ENCODE measurements at places on chromosomes 6 and 20.

DNA sequence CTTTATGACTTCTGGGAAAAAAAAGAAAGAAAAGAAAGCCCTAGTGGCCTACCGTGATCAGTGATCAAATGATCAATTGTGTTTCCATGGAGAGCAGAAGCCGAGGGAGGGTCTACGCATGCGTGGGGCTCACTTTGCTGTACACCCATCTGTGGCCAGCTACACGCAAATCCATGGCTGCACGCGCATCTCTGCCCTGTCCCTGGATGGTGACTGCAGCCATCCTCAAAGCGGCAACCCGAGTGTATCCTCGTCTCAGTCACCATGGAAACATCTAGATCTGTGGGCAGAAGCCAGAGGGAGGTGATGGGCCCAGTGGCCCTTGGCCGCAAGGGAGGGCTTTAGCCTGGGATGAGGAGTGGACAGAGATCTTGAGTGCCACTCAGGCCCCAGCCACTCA, 785 bp upstream of the ULBP3 start:
- DNase-seq: no peak

DNA sequence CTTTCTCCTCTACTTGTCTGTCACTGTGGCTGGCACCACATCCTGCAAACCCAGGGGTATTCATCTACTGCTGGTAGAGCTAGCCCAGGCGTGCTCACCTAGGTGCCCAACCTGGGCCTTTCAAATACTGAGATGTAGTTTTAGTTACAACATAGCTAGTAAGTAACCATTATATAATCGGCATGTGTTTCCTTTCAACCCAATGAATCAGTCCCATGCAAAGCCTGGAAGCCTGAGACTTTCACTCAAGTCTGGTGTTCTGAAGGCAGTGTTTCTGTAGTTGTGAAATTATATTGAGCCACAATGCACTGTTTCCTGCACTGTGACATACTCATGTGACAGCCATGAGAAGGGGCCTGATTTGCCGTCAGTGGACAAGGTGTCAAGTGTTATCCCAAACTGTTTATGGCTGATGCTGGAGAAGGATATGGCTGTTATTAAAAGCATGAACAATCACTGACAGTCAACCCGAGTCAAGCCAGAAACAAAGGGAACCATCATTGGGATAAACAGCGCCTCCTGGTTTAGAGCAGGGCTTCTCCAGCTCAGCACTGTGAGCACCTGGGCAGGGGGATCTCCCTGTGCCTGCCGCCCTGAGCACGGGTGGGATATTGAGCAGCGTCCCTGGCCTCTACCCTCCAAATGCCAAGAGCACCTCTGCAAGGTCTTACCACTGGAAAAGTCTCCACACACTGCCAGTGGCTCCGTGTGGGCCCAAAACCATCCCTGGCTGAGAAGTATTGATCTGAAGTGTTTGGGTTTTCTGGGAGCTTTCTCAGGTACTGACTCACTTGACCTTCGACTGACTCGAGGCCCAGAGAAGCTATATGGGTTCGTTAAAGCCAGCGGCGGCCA, 1.6 kb downstream of the PSMA7 start:
- DNase-seq: peak; percentile 11

DNA sequence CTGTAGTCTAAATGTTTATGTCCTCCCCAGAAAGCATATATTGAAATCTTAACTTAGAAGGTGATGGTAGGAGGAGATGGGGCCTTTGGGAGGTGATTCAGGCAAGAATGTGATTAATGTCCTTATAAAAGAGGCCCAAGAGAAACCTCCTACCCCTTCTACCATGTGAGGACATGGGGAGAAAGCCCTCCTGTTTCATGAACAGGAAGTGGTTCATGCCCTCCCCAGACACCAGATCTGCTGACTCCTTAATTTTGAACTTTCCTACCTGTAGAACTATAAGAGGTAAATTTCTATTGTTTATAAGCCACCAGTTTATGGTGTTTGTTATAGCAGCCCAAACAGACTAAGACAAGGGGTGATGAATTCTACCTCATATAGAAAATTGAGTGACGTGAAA, 8.7 kb upstream of the ECT2L start:
- DNase-seq: no peak

GRCh38 chr20:24619212-24619611, 149.8 kb downstream of the SYNDIG1 start:
- no peak for DNase-seq

DNA sequence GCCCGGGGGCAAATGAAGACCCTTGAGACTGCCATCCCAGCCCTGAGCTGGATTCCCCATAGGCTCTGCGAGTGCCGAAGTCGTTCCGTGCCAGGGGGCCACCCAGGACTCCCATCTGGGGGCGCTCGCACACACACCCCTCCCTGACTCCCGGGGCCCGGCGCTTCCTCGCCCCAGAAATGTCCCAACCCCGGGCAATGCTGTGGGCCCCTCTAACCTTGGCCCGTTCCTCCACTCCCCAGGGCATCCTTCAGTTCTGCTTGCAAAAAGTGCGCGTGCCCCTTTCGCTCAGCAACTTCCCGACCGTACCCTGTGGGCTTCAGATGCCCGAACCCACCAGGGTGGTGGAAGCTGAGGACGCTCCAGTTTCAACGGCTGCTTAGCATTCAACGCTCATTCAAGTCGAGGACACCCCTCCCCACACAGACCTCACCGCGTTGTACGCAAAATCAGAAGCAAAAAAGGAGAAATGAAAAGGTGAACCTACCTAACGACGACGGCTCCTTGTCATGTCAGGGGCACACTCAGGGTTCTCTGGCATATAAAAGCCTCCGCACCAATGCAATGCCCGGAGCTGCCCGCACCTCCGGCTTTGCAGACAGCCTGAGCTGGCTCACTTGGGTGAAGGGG, 25.3 kb downstream of the RIPOR2 start:
- DNase-seq: no peak

DNA sequence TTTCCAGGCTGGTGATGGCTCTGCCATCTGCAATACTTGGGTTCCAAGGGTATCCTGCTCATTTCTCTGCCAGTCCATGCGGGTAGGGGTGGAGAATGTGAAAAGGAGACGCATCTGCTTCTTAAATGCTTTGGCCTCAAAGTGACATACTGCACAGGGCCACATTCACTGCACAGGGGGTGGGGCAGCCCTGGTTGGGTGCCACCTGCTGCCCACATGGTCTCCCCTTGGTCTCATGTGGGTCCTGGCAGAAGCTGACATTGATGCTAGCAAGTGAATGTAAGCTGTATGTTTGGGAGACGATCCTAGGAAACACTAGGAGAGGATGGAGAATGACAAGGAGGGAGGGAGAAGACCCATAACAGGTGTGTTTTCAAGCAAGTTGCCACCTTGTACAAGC, 140.9 kb downstream of the EDN3 start:
- no peak for DNase-seq

- no peak for DNase-seq
Observed at GRCh38 chr6:160027931-160028330, 59.0 kb downstream of the IGF2R start.

GRCh38 chr6:135627092-135627715, 129.7 kb upstream of the AHI1 start:
- no peak for DNase-seq

DNA sequence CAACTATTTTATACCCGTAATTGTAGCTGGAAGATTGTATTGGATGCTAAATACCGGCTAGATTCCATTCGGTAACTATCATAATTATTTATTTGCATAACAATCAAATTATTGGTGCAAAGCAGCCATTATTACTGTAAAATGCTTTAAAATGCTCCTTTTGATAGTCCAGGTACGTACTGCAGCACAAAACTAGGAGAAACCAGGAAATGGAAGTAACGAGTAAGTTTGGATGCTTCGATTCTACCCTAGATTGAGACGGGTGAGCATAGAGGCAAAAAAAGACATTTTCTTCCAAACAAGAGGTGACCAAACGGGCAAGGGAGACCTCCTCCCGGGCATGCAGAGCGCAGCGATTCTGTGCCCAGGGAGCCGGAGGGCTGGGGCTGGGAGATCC, 469 bp upstream of the XRN2 start:
- no peak for DNase-seq

GRCh38 chr6:29926413-29927274, 15.7 kb upstream of the HLA-A start:
- peak; percentile 71 for DNase-seq

- DNase-seq: no peak
Observed at GRCh38 chr6:33104887-33105286, 29.1 kb downstream of the HLA-DPB1 start.

DNA sequence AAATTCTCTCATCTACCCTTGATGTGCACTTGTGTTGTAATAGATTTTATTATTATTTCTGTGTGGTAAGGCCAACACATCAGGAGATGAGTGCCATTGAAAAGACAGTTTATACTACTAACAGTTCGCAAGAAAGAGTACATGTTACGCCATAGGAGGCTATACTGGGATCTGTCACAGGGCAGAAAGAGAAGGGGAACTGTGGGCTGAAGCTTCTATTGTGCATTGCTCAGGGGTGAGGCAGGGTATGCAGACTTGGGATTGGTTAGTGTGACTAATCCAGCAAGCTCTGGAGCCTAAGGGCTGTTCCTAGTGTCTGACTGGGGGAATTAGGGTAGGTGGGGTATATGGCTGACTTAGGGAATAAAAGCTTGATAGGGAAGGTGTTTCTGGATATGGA, 50.9 kb downstream of the GPR63 start:
- DNase-seq: no peak

DNA sequence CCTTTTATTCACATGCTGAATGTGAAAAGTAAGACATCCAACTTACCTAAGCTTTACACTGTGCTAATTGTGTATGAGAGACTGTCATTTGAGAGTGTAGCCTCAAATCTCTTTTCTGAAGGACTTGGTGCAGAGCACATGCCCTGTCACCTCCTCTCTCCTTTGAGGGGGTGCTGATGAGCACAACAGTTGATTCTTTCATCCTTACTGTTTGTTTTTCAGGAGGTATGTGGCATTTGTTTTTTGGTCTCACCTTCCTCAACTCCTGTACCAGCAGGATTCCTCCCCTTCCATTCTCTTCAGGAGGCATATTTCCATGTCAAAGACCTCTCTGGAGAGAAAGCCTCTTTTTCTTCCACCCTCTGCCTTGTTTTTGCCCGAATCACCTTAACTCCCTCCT, 252.6 kb upstream of the CITED2 start:
- DNase-seq: no peak

DNA sequence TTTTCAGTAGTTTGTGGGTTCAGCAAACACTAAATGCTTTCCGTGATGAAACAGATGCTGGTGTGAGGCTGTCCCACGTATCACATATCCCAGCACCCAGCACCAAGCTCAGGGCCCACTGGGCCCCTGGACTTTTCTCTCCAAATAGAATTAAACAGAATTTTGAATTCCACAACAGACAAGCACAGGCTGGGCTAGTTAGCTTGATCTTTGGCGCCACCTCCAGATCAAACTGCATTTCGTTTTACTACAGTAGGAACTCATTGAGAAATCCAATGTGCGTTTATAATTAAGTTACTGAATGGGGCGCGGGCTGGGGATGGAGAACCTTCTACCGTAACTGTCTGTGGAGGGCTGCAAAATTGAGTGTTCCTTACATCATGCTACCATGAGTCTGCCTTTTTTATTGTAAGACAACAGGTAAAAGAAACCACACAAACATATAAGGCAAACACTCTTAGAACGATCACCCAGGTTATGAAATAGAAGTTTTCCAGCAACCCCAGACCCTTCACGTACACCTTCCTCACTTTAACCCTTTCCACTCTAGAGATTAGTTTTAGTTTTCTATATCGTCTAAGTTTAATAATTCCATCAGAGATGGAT, 107.8 kb downstream of the ZFP64 start:
- DNase-seq: no peak

GRCh38 chr6:34236131-34236442, 586 bp upstream of the HMGA1 start:
- no peak for DNase-seq

DNA sequence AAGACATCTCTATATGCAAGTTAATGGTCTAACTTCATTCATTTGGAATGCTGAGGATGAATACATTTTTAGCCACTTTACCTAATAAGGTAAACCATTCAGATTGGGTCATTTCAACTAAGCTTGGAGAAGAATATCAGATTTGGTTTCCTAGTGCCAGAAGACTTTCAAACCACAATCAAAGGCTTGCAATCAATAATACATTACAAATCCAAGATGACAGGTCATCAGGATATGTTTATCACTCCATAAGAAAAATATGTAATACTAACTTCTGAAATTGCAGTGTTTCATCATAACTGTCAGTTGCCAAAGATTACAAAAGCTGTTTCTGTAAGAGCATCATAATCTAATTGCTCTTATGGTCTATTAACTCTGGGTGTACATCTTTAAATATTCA, 654.0 kb downstream of the COL12A1 start:
- DNase-seq: no peak

Measured in activated CD4-positive, alpha-beta T cell treated with anti-CD3 and anti-CD28 coated beads for 4 hours (primary cell).